NCI-H1105 treated with DMSO at 0.1 percent for 48 hours (cell line): ENCODE measurements at places on chromosomes 1 and 21.

DNA sequence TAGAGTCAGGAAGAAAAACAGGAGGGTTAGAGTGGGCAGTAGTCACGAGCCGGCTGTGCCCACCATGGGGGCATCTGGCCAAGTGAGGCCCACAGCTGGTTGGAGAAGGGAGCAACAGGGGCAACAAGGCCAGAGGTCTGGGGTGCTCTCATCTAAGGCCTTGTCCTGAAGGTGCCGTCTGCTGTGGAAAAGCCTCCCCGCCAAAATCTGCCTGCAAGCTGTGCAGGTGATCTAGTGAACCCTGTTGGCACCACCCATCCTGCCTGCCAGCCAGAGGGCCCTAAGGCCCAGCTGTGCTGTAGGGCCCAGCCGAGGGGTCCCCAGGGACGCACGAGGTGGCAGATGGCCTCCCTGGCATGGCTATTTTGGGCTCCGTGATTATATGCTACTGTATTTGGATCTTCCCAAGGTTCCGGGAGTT is 51.3 kb downstream of the LGR6 start:
- no peak for DNase-seq

- peak; percentile 66 for DNase-seq
These were observed at the start of gene DRAXIN for GRCh38 chr1:11691302-11691914. Gene DRAXIN (plus strand): TSS chr1:11691710. CDS start chr1:11706259, 14,549 bp downstream.

GRCh38 chr1:238177960-238178645 is 287.4 kb upstream of the ZP4 start:
- no peak for DNase-seq

- no peak for DNase-seq
These were observed 127.8 kb downstream of the HS2ST1 start for GRCh38 chr1:87042111-87042811.

DNA sequence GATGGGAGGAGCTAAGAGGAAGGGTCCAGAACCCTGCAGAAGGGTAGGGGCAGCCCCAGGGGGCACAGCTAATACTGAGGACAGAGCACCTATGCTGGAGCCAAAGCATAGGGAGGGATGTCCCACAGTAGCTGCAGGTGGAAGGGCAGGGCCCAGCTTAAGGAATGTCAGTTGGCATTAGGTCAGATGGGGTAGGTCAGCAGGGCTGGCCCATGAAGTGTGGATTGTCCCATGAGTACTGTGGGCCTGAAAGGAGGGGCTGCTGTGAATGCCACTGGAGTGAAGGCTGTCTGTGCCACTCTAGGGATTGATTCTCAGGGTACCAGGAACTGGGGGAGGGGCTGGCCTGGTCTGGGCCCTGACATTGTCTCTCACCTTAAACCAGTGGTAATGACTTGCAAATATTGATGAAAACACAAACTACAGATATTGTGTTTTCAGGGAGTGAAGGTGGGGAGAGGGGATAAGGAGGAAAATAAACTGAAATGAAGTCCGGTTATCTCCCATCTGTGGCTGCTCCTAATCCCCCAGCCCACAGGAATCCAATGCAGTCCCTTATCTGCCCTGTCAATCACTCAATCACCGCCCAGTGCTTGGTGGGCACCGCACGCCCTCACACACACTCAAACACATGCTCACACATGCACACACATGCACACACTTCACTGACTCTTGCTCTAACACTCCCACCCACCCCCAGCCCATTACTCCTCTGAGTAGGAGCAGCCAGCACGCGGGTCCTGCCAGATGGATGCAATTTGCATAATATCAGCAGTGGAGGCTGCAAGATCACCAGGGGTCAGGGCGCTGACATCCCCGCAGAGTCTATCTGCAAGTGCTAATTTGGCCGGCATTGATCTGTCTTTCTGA is 27.8 kb downstream of the DMAP1 start:
- no peak for DNase-seq

DNA sequence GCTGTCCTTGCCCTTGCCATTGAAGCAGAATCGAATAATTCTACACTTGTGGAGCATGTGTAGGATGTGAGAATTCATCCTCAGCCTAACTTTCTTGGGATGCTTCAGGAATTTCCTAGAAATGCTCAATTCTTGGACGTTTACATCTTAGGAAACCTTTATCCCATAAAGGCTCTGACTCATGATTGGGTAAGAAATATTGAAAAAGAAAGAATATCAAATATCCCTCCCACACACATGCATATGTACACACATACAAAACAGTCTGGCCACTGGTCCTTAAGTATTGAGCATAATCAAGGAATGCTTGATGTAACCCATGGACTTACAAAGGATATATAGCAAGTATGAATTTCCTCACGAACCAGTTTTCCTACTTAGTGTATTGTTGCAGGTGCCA is 83.9 kb upstream of the IPO9 start:
- no peak for DNase-seq

DNA sequence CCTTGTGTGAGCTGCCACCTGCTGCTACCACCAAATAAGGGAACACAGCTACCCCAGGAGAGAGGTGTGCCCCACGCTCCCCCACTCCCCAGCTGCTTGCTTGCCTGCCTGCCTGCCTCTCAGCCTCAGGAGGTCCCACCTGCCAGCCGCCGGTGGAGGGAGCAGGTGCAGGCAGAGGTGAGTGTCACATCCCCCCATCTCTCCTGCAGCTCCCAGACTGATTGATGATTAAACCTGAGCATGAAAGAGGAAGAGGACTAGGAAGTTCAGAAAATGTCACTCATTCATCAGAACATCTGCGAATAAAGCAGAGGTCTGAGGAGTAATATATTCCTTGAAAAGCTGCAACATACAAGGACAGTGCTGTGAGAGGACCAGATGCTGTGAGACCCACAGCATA is 58.6 kb upstream of the HIVEP3 start:
- DNase-seq: peak; percentile 89

GRCh38 chr21:32411350-32412161 is 950 bp upstream of the EVA1C start:
- DNase-seq: peak; percentile 49

GRCh38 chr1:45488666-45489377 is 2.1 kb downstream of the TESK2 start:
- peak; percentile 51 for DNase-seq

DNA sequence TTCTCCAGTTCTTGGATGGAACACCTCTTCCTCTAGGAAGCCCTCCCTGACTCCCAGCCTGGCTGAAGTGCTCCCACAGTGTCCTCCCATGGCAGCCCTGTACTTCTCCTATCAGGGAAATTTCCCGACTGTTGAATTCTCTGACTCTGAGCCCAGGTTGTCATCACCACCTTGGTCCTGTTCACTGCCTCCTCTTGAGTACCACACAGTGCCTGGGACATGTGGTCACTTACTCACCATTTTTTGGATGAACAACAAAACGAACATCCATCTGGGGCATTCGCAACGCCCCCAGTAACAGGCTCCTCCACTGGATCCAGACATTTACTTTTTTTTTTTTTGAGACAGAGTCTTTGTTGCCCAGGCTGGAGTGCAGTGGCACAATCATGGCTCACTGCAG is 37.4 kb downstream of the CHD5 start:
- no peak for DNase-seq
